ENCODE measurements at places on chromosomes 4 and X.

DNA sequence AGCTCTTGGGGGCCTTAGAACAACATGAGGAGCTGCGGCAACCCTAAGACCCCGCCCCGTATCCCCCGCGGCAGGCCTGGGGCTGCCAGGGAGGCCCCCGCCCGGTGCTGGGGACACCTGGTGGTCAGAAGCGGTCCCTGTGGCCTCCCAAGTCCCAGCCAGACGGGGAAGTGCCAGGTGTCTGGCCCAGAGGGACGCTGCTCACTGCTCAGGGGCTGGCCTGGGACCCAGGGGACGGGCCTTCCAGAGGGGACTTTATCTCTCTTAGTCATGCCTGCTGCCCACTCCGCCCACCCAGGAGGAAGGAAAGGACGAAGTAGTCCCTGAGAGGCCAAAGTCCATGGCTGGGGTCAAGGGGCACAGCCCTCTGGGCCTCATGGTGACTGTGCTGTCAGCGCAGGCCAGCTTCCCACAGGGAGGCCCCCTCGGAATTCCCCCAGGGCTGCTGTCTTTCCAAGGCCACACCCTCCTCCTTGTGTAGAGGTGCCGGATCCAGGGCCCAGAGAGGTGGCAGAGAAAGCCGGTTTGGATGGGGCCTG lies 31.0 kb upstream of the HTRA3 start:
- no peaks in the 10 kb centered on the region for H3K27me3 ChIP-seq
- no peaks in the 10 kb centered on the region for H3K36me3 ChIP-seq
- H3K4me3 ChIP-seq, result no peak overlapping the region
- no peak overlapping the region for H3K27ac ChIP-seq

DNA sequence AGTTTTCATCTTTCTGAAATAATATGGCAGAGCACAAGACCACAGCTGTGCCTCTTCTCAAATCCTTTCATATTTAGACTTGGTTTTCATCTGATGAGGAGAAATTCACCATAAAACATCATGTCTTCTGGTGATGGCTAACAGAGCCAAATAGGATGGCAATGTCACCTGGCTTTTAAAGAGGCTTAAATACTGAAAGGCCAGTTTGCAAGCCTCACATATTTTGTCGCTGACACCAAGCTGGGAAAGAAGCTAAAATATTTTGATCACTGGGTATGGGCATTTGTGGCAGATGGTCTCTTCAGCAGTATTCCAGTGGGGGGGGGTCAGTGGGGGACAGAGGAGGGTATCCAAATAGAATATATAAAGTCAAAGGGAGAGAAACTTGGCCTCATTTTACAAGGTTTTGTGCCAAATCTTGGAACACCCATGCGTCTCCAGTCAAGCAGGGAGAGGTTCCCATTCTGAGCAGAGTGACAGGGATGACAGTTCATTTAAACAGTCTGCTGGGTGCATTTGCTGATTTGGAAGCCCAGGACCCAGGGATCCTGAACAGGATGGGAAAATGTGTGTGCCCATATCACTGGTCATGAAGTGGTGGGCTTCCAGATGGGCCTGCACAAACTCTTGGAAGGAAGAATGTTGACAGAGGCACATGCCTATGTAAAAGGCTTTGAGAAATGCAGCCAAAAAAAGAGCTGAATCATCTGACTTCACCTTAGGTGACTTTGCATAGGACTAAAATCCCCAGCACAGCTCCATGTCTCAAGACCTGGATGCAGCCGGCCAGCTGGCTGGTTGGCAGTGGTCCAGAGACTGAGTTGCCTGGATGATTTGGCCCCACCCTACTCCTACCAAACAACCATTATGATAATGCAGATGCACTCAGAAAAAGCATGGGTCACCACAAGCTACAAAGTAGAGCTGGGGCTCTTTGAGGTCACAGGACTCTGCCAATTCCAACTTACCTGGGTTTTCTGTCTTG lies 484.4 kb upstream of the NR3C2 start:
- DNase-seq, result no peak
- no peak overlapping the region for H3K27ac ChIP-seq
- H3K27me3 ChIP-seq, result no peaks in the 10 kb centered on the region

- no peak overlapping the region for H3K27ac ChIP-seq
- no peaks in the 10 kb centered on the region for H3K4me1 ChIP-seq
- H3K4me3 ChIP-seq, result no peak overlapping the region
- no peaks in the 10 kb centered on the region for H3K36me3 ChIP-seq
Measured at GRCh38 chr4:20456407-20456806, 204.7 kb downstream of the SLIT2 start.

GRCh38 chrX:131816551-131817136 lies 206.5 kb upstream of the STK26 start:
- peak; percentile 38 for DNase-seq
- peak overlapping the region; percentile 53 for H3K4me3 ChIP-seq
- peaks cover 24% of the 10 kb centered on the region for H3K4me1 ChIP-seq
- H3K36me3 ChIP-seq, result peaks cover 9% of the 10 kb centered on the region
- H3K27ac ChIP-seq, result peak overlapping the region; percentile 73

DNA sequence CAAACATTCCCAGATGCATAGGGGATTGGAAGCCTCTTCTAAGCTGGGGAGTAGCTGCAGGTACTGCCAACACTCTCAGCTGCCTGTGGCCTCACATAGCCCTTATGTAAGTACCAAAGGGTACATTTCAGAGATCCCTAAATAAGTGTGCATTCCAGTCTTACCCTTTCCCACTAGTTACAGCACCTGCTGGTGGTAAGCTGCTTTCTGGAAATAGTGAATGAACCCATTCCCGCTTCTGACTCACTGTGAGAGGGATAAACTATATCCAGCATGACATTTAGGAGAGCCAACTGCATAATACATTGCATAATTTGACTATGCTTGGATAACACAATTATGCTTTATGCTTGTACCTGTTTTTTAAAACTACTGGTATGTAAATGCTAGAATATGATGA lies 149.0 kb downstream of the FAM13A start:
- no peak for DNase-seq
- no peak overlapping the region for H3K27ac ChIP-seq
- H3K4me3 ChIP-seq, result no peak overlapping the region
- H3K4me1 ChIP-seq, result no peaks in the 10 kb centered on the region

DNA sequence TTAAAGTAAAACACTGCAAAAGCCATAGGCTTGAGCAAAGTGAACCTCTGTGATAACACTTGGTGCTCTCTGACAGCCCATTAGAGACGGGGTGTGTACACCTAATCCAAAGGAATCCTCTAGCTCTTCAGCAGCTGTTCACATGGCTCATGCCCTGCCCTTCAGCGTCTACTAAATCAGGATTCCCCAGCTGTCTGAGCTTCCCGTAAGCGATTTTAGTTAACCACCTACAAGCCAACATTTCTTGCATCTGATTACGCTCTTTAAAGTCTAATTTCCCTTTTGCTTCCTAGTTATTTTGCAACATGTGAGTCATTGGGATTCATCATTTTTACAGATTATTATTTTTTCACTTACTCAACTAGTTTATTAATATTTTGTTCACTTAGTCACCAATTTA lies 6.5 kb downstream of the DMD start:
- H3K36me3 ChIP-seq, result no peaks in the 10 kb centered on the region
- H3K4me1 ChIP-seq, result no peaks in the 10 kb centered on the region
- H3K4me3 ChIP-seq, result no peak overlapping the region
- DNase-seq, result no peak

DNA sequence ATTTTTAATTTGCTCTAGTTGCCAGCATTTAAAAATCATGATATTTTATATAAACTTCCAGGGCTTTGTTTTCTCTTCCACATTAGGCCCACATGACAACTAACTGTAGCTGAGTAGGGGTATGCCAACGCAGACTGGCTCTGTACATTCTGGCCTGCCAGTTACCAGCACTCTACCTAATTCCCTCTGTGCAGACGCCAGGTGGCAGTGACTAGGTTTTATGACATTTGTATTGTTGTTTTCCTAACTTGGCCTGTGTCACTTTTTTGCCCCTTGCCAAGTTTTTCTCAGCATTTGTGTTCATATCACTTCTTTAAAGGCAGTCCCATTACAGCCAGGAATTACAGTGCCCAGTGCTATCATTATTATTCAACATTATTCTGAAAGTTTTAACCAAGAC lies 347.5 kb downstream of the NKX6-1 start:
- no peak for DNase-seq
- no peaks in the 10 kb centered on the region for H3K27me3 ChIP-seq
- no peak overlapping the region for H3K27ac ChIP-seq
- no peaks in the 10 kb centered on the region for H3K36me3 ChIP-seq
- peaks cover 2% of the 10 kb centered on the region for H3K4me1 ChIP-seq
